ENCODE measurements at places on chromosomes 5 and 9. TPM values are rescaled to one million over a fixed set of nuclear protein-coding genes. Genes with fewer than 3 reads are reported as not detected.

Gene NR2F1
- 24.6 TPM for polyA plus RNA-seq

Gene TRAPPC13
- 9.8 TPM for polyA plus RNA-seq

- DNase-seq: no peak
These were observed 141.4 kb downstream of the MED10 start for GRCh38 chr5:6236858-6237481.

DNA sequence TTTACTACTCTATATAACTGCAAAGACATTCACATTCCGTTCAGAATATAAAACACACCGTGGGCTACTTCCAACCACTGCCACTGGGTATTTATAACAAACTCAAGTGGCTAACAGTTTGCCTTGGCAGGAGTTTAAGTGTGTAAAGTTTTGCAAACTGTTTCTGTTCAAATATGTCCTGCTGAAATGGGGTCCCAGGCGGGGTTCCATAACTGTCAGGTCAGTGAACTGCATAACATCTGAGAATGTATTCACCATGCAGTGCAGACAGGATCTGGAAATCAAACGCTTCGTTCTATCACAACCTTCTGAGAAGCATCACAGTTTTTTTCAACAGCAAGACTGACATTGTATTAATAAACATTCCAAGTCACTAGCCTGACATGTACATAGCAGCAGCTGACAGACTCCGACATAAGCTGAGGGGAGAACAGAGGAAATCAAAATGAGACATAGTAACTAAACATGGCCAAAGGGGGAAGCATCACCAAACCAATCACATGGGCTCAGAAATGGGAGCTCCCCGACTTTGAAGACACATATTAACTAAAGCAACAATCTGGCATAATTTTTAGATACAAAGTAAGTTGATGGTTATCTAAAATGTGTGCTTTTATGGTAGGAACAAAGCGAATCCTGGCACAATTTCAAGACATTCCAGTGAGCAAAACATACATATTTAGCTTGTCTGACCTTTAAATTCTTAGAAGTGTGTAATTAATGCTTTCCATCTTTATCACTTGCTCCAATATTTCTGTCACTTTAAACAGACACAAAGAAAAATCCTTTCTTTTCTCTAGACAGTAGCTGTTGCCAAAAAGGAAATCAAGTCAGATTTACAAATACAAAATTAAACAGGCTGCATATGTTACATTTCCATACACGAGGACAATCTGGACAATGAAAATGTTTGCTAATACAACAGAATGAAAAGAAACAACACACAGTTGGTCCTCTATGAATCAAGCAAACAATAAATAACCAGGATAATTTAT, 156.8 kb downstream of the MAPKAP1 start:
- no peak for DNase-seq

DNA sequence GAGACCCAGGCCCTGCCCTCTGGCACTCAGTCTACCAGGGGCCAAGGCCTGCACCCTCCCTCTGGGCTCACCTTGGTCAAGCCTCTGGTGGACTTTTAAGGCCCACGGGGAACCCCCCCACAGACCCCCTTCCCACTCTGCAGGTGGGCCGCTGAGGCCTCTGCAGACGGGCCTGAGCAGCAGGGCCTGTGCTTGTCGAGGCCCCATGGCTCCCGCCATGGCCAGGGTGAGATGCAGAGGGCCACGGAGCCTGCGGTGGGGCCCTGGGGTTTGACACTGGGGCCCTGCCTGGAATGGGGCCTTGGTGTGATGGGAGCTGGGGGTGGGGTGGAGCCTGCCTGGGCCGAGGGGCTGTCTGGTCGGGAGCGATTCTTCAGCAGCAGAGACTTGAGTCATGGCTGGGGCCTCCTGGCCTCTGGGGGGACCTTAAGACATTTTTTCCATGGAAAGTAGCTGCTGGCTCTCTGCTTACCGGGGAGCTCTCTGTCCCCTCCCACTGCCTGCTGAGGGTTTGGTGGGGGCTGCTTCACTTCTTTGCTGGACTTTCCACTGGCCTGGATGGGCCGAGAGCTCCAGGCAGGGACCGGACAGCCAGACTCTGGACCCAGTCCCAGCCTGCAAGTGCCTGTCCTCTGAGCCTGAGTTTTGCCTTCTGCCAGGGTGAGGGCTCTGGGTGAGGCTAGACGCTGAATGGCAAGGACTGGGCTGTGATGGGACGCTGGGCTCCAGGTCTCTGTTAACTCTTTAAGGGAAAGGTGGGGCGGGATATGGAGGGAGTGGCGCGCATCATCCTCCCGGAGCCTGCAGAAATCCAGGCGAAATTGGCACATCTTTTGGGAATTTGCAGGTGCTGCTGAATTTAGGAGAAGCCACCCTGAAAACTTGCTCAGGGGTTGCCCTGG, 132.2 kb downstream of the RXRA start:
- no peak for DNase-seq

DNA sequence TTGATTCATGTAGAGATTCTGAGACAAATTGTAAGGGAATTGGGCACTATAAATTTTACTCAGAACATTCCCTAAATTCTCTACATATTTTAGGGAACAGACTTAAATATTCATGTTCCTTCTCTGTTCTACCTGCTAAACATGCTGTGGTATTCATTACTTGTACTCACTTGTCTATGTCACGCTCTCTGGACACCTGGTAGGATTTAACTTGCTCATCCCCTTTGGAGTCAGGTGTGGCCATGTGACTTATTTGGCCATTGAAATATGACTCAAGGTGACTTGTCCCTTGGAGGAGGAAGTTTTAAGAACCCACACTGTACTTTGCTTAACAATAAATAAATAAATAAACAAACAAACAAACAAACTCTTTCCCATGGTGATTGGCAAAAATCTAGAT, 2258.8 kb upstream of the WWC1 start:
- DNase-seq: no peak

DNA sequence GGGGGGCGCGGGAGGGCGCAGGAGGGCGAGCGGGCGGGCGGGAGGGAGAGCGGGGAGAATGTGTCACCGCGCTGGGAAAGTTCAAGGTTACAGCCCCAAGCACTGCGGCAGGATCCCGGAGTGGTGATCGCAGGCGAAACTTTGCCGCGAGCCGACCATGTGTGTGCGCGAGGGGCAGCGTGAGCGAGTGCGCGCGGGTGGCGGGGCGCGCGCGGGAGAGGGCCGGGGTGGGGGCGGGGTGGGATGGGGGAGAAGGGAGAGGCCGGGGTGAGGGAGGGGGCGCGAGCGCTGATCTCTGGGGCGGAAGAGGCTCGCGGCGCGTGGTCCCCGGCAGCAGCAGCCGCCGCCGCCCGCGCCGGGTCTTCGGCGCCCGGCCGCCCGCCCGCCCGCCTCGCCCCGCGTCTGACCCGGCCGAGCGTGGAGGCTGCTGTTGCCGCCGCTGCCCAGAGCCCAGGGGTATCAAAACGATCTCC, at the start of gene NFIB:
NFIB (minus strand) TSS at position 191 of the 473 bp plus-strand sequence. CDS start 630 bp downstream, outside the sequence.
- no peak for DNase-seq

- DNase-seq: no peak
These were observed 18.4 kb downstream of the GM2A start for GRCh38 chr5:151271336-151271735.

All from BJ (cell line).